ENCODE measurements at places on chromosomes 16 and 17.
A peak's percentile ranks its signal among the peaks of the same experiment; 100 is the strongest.

DNA sequence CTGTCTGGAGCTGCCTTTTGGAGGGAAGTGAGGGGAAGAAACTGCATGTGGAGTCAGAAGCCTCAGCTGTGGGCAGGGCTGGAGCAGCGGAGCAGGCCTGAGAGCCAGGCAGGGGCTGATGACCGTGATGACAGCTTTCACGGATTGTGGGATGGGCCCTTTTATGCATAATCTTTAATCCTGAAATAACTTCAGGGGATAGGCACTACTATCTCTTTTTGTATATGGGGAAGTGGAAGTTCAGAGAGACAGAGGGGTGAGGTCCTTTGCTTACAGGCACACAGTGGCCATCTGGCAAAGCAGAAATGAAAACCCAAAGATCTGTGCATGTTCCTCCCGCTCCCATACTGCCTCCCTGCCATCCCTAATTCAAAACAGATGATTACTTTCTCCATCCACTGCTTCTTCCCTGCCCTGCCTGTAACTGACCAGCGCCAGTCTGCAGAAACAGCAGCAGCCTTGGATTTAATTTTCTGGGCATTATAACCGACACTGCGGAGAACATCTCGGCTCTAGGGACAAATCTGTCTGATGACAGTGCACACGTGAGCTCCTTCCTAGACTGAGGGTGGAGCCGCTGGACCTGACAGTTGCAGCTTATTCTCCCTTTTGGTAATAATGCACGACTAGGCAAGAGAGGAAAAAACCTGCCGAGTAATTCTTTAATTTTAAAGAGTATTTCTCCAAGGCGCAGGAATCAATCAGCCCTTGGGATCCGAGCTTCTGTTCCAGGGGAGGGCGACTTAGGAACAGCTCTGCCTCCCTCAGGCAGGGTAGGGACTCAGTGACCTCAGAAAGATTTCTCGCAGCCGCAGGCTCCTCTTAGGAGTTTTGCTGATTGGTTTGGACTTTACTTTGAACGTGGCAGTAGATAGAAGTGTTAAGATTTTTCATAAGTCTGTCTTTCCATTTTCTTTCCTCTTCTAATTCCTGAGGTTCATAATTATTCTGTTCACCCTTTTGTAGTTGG, 95.4 kb downstream of the UTP18 start:
- no peak for DNase-seq

- DNase-seq, result no peak
These were observed 145.3 kb upstream of the LHX1 start for GRCh38 chr17:36791942-36792475.

DNA sequence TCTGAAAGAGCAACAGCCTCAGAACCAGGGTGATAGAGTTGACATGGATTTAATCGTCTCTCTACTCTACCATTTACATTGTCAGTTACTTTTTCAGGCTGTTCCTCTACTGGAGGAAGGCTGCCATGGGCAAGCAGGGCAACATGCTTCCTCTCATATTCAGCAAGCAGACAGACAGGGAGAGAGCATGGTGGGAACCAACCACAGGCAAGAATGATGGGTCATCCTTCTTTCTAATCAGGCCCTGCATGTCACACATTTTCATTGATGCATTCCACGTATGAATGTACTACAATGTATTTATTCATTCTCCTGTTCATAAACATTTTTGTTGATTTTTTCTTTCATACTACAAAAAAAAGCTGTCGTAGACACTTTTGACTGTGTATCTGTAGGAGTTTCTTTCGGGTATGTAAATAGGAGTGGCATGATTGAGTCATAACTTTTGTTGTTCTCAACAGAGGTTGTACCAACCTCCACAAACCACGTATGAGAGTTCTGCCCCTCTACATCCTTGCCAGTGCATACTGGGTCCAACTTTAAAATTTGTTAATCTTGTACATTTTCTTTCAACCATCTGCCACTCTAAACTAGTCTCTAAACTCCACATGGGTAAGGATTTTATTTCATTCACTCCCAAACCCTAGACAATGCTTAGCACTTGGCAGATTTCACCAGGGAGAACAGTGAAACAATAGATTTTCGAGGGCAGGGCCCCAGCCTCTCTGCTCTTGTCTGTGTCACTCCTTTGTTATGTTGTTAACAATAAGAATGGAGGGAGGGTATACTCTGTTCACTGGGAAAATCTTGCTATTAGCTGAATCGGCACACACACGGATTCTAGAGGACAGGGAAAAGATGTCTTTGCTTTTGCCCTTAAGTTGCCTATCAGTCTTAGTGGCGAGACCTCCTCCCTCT, 58.7 kb downstream of the CMC2 start:
- no peak for DNase-seq

GRCh38 chr17:16512011-16512410, 20.0 kb upstream of the LRRC75A start:
- no peak for DNase-seq

- no peak for DNase-seq
These were observed 895.8 kb upstream of the SOX9 start for GRCh38 chr17:71224824-71225575.

DNA sequence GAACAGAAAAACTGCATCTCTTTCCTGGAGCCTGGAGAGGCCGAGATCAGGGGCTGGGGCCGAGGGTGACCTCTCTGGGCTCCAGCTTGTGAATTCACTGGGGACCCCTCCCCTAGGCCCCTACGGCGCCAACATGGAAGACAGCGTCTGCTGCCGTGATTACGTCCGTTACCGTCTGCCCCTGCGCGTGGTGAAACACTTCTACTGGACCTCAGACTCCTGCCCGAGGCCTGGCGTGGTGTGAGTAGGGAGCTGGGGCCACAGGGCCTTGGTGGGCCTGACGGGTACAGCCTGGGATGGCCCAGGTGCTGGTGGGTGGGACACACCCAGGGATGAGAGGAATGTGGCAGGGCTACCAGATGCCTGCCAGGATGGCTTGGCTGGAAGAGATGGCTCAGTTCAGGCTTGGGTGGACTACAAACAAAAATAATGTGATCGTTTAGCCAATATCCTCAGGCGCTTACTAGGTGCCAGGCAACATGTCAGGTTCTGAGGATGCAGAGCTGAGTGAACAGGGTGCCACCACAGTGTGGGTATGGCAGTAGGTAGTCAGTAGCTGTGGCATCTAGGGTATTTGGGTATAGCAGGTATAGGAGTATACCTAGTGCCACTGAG, 1.8 kb downstream of the CCL22 start:
- DNase-seq, result no peak

- DNase-seq, result no peak
These were observed 94.5 kb downstream of the PCTP start for GRCh38 chr17:55845385-55845784.

DNA sequence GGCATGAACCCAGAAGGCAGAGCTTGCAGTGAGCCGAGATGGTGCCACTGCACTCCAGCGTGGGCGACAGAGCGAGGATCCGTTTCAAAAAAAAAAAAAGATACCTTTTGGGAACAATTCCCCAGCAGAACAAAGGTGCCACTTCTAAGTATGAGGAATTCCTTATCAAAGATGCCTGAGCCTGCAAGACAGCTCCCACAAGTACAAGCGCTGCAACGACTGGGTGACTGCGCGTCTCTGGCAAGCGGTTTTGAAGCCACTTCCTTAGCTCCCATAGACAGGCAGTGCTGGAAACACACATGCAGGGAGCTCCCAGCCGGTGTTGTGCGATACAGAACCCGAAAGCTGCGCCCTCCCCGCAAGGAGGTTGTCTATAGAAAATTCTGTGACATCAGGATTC, 60.5 kb downstream of the ADCY9 start:
- no peak for DNase-seq

GRCh38 chr17:66784621-66785364, 50.1 kb upstream of the CACNG5 start:
- DNase-seq, result no peak

DNA sequence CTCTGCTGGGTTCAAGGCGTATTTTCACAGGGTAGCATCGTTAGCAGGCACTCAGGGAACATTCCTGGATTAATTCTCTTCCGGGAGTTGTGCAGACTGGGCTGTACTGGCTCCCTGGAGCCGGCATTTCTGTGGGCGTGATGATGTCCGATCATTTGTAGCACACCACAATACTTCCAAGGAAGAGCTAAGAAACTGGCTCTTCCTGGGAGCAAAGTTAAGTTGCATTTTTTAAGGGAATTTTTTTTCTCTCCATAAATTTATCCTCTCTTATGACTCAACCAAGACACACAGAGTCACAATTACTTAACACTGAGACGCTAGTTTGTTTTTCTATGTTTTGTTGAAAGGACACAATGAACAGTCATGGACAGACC, 211.6 kb upstream of the FOXF1 start:
- DNase-seq, result no peak

- DNase-seq, result peak; percentile 11
These were observed 5.4 kb downstream of the ATPAF2 start for GRCh38 chr17:18033442-18034099.

GRCh38 chr16:48526058-48526957, 83.7 kb downstream of the N4BP1 start:
- DNase-seq, result peak; percentile 8

DNA sequence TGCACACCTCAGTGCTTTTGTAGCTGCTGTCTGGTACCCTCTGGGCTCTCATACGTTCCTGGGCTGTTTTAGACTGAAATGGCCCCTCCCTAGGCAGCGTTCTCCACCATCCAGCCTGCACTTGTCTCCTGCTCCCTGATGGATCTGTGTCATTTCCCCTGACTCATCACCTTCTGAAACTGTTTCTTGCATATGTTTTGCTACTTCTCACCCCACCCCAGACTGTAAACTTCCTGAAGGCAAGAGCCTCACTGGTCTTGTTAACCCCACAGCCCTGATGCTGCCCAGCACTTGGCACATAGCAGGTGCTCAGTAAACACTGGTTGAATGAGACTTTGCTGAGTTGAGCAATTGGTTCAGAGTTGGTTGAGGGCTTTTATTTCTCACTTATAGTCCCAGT, 78.7 kb downstream of the CRISPLD2 start:
- DNase-seq, result no peak

- DNase-seq, result no peak
These were observed 17.1 kb downstream of the TRAF4 start for GRCh38 chr17:28760601-28761562.

DNA sequence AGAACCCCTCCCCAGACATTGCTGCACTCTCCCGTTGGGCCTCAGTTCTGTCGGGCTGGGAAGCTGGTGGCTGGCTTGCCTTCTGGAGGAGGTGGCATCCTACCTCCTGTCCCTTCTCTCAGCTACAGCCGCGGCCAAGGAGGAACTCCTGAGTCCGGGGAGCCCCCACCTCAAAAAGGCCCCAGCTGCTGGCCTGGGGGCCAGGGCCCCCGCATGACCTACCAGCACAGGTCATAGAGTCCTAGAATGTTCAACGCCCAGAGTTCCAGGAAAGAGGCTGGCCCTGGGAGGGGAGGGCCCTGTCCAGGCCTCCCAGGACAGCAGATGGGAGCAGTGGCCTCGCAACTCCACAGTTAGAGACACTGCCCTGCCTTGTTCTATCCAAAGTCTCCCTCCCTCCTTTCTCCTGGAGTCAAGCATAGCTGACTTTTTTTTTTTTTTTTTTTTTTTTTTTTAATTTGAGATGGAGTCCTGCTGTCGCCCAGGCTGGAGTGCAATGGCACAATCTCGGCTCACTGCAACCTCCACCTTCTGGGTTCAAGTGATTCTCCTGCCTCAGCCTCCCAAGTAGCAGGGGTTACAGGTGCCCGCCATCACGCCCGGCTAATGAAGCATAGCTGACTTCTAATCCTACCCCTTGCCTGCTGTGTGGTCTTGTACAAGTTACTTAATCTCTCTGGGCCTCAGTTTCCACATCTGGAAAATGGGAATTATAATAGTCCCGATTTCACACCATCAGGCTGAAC, 7.1 kb downstream of the CARHSP1 start:
- DNase-seq, result no peak

GRCh38 chr17:7748076-7748775, 30.7 kb downstream of the DNAH2 start:
- no peak for DNase-seq

- no peak for DNase-seq
These were observed 80.7 kb downstream of the PLD6 start for GRCh38 chr17:17125136-17126084.

DNA sequence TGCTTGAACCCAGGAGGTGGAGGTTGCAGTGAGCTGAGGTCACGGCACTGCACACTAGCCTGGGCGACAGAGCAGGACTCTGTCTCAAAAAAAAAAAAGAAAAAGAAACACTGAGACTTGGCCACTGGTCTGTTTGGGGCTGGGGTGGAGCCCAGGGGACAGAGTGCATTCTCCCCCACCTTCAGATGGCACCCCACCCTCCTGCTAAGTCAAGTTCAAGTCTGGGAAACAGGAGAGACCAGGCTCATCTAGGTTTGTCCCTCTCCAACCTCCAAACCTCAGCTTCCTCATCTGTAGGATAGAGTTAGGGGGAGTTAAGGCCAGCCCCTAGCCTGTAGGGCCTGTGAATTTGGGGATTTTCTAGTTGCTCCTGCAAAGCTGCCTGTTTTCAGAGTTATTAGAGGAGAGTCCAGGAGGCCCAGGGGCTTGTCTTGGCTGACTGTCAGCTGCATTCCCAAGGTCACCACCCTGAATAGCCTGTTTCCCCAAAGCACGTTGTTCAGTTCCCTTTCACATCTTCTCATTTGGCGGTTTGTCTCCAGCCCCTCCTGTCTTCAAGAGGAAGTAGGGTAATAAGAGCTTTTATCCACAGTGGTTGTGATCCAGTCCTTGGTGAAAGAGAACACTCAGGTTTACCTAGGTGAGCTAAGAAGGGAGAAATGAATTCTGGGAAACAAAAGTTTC, 2.2 kb downstream of the MT3 start:
- DNase-seq, result no peak

GRCh38 chr16:27315333-27316037, 1.7 kb downstream of the IL4R start:
- peak; percentile 57 for DNase-seq

- DNase-seq, result no peak
These were observed 8.3 kb upstream of the CDRT15 start for GRCh38 chr17:14245002-14245401.

DNA sequence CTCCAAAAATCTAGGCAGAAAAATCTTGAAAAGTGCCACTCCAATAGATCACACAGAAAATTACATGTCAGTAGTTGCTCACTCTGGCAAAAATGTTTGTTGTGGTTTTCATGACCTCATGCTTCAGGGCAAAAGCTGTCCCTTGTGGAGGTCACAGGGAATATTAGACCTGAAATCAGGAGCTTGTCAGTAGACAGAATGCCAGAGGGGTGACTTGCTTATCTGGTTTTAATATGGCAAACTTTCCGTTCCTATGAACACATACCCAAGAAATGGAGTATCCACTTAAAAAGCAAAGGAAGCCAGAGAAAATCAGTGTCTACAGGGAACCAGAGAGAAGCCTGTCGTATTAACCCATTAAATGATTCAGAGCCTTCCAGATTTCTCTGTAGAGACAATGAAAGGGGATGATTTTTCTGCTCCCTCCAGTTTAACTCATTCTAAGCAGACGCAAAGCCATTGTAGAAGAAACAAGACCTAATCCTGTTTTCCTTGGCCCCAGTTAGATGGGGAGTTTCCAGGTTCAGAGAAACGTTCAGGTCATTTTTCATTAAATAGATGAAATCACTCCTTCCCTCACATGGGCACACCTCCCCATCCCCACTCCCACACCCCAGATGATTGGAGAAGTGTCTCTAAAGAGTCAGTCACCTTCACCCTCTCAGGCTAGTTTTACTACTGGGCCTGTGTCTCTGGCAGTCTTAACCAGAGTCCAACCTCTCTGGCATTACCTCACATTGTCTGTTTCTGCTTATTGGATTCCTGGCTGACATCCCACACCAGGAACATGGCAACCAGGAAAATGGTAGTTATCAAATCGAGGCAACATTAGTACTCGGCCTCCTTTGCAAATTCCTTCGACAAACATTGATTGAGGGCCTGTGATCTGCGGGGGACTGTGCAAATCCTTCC, 6.0 kb downstream of the SOX9 start:
- no peak for DNase-seq

Data from stimulated activated CD4-positive, alpha-beta T cell treated with anti-CD3 and anti-CD28 coated beads, TNF-alpha, amount 100 ng/mL, for 48 hours (primary cell).